ENCODE measurements at places on chromosomes 1 and 21.
A peak's percentile ranks its signal among the peaks of the same experiment; 100 is the strongest.

- no peak for DNase-seq
Observed at GRCh38 chr1:245095903-245096302, 58.9 kb upstream of the KIF26B start.

GRCh38 chr1:150406483-150406882 lies 42.5 kb downstream of the RPRD2 start:
- DNase-seq: no peak

DNA sequence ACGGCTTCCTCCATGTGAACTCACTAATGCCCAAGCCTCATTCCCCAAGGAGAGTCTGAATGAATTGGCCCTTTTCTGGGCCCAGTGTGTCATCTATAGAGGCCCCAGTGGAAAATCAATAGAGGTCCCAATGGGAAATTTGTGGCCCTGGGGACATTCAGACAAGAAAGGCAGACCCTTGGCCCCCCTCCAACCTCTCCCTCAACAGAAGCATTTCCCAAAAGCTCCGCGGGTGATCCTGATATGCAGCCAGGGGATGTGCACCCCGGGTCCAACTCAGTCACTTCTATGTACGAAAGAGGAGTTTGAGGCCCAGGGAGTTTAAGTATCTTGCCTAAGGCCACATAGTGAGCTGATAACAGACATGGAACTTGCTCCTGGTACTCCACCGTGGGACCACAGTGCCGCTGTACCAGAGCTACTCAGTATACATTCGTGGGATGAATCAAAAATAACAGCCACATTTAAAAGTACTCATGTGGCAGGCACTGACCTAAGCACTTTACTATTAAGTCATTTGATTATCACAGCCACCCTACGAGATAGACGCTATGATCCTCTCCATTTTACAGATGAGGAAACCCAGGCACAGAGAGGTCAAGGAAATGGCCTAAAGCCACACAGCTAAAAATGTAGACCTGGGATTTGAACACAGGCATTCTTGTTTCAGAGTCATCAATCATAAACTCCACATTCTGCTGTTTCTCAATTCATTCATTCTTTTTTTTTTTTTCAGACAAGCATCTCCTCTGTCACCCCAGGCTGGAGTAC lies 8.5 kb downstream of the EPHA2 start:
- no peak for DNase-seq

DNA sequence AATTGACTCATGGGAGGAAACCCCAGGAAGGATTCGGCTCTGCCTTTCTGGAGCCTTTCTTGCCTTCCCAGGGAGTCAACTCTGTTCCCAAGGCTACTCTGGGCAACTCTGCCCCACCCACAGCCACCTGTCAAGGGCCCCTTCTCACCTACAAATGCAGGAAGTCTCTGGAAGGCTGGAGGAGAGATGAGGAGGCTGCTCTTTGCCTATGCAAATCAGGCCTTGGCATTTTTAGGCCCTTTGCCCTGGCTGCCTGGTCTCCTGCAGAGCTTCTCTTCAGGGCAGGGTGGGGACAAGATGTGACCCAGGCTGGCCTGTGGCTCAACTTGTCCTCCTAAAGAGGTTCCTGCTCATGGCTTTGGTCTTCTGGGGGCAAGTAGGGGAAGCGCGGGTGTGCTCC lies 5.4 kb downstream of the SLC6A9 start:
- no peak for DNase-seq

DNA sequence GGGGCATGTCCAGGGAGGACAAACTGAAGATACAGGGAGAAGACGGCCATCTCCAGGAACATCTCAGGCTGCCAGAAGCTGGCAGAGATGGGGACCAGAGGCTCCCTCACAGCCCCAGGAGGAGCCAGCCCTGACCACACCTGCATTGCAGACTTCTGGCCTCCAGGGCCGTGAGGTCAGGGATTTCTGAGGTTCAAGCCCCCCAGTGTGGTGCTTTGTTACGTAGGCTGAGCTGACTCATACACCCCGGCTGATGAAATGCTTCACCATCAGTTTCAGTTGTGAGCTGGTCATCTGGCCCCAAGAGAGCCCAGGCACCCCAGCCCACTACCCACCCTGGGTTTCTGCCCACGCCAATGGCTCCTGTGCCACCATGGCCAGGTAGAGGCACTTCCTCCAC lies 106.4 kb downstream of the SIK1 start:
- DNase-seq: no peak

- no peak for DNase-seq
Observed at GRCh38 chr1:174892016-174892415, 107.7 kb upstream of the CACYBP start.

GRCh38 chr1:215844266-215844665 lies 277.2 kb downstream of the KCTD3 start:
- DNase-seq: no peak

DNA sequence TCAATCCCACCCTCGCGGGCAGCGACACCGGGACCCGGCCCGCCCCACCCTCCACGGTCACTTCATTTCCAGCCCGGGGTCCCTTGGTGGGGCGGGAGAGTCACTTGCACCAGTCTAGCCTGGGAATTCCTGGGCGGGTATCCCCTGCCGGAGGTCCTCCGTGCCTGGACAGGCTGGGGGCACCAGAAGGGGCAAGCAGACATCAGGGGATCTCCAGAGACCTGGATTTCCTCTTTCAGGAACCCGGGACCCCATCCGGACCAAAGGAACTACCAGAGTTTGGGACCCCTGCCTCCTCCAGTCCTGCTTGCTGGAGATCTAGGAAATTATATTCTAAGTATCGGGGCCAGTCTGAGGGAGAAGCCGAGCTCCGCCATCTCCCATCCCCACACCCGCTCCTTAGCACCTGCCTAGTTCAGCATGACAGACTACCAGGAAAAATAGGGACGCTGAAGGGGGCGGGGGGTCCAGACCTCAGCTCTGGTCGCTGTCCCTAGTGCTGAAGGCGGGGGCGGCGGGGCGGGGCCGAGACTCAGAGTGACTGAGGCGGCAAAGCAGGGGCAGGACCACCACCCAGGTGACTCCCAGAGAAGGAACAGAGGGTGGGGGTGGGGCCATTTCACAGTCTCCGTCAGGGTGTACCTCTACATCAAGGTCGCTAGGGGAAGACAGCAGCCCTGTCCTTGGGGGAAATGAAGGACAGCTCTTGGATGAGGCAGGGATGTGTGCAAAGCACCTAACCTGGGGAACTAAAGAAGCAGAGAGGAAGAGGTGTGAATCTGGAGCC lies 832 bp downstream of the HCN3 start:
- peak; percentile 89 for DNase-seq

- no peak for DNase-seq
Observed at GRCh38 chr1:228969953-228970800, 234.9 kb downstream of the RHOU start.

DNA sequence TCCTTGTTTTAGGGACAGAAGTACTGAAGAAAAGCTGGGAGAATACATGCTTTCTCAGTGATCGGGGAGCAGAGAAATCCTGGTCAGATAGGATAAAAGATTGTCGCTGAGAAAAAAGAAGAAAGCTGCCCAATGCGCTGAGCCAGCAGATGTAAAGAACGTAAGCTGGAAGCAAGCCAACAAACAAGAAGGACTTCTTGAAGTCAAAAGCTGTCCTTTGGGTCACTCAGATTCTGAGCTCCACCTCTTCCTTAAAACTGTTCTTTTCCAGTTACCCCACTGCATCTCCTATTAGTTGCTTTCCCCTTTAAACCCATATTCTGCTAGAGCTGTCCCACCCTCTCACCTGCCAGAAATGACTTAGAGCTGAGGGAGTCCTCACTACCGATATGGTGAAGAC lies 64.8 kb downstream of the GPR137B start:
- DNase-seq: no peak

- no peak for DNase-seq
Observed at GRCh38 chr1:28135371-28136168, 40.9 kb downstream of the PTAFR start.

- no peak for DNase-seq
Observed at GRCh38 chr1:107637101-107637500, 327.9 kb downstream of the VAV3 start.

DNA sequence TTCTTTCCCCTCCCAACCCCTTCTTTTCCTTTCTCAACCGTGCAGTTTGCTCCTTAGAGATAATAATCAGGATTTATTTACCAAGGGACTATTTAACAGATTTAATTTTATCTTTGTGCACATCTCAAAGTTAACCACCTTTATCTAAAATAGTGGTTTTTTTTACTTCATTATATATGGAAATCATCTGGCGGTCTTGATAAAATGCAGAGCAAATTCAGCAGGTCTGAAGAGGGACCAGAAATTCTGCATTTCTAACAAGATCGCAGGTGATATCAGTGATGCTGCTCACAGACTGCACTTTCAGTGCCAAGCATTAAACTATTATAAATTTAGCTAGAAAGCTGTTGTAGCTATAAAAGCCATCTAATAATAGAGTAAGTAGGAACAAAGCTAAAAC lies 83.4 kb upstream of the NEGR1 start:
- no peak for DNase-seq

DNA sequence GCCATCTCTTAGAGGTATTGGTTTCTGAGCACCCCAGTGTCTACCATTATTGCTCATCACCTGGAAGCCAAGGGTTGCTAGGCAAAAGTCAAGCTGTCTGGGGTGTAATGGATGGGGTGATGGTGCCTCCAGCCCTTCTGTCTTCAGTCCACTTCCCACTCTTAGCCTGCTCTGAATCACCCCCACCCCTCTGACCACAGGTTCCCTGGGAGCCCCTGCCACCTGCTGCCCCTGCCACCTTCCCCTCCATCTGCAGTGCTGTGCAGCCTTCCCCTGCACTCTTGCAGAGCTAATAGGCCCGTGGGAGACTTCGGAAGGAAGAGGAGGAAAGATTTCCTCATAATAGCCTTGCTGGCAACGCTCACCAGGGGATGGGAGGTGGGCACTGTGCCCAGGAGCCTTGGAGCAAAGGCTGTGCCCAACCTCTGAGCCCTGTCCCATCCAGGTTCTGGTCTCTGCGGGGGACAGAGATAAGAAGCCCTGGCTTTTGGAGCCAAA lies 35.5 kb downstream of the CAPN2 start:
- no peak for DNase-seq

GRCh38 chr21:44927587-44928461 lies 7.1 kb upstream of the ITGB2 start:
- DNase-seq: peak; percentile 89

DNA sequence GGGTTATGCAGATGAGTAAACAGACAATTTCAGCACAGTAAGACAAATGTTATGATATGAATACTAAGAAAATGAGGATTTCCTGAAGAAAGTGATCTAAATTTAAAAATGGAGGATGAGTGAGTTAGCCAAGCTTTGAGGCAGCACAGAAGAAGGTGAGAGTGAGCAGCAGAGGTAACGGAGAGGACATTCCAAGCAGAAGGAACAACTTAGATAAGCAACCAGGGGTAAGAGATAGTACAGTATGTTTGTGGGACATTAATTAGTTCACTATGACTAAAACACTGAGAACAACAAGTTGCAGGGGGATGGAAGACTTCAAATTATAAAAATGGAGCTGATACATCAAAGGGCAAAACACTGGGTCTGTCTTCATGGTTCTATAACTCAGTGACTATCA lies 22.8 kb downstream of the PRPF38A start:
- no peak for DNase-seq

- peak; percentile 79 for DNase-seq
Observed at GRCh38 chr1:222618001-222618879, at the start of gene MIA3. Gene MIA3, plus strand, starts transcription at chr1:222618097. Its CDS starts 14 bp downstream, at chr1:222618111.

GRCh38 chr1:60936163-60936562 lies 146.2 kb upstream of the NFIA start:
- DNase-seq: no peak

- no peak for DNase-seq
Observed at GRCh38 chr1:198876371-198876871, 237.6 kb downstream of the PTPRC start.

- no peak for DNase-seq
Observed at GRCh38 chr1:7432900-7433380, 338.2 kb upstream of the VAMP3 start.

DNA sequence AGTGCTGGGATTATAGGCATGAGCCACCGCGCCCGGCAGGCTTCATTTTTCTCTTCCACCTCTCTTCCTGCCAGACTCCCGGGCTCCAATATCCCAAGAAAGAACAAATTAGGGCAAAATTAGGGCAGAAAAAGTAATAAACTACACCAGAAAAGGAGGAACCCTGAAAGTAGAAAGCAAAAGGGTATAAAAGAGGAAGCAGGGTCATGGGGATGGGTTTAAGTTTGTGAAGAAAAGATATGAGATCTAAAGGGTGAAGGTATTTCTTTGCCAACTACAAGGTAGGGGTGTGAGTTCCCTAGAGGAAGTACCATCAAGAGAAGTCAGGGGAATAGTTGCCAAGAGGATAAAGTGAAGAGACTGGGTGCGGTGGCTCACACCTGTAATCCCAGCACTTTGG lies 9.9 kb downstream of the PTPN22 start:
- no peak for DNase-seq

- DNase-seq: no peak
Observed at GRCh38 chr1:81671038-81671437, 129.7 kb upstream of the ADGRL2 start.

DNA sequence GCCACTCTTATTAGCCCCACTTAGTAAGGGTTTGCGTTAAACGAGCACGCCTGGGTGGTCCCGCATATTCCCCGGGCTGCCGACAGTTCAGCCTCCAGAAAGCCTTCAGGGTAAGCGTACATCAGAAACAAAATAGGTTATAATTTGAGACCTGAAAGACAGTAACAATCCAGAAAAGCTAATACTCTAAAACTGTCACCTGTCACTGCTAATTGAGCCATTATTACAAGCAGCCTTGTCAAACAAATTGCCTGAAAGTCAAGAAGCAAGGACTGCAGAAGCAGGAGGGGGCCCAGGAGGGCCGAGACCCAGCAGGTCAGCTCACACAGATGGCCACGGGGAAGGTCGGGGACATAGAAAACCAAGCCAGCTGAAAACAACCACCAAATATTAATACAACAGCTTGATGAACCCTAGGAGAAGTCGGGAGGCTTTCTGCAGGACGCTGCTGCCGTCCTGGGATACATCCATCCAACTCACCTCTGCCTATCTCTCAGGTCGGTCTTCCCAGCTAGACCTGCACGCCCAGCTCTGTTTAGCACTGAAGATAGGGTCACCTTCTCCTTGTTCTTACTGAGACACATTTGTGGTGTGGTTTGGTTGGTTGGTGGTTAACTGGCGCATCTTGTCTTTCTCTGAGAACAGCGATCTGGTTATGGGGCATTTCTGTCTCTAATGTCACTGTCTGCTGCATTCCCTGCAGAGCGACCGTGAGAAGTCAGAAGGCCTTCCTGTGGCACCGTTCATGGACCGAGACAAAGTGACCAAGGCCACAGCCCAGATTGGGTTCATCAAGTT lies 110.8 kb downstream of the WDR4 start:
- DNase-seq: no peak

DNA sequence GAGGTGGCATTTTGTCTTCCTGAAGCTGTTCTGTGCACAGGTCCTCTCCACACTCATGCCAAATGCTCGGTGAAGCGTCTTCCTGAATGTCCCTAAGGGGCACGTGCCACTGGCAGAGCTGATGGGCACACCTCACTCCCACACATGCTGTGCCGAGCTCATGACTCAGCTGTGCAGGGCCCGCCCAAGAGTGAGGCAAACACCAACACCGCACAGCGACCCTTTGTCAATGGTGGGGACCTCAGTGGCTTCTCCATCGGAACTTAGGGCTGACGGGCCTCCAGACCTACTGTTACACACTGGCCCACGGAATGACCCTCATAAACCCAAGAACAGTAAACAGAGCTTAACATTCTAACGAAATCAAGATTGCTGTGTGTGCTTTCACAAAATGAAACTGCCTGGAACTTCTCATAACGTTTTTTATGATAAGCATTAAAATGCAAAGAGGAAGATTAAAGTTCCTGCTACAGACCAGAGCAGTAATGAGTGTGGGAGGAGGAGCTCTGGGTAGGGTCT lies 89.3 kb downstream of the SIM2 start:
- no peak for DNase-seq
